Vein endothelial cell (primary cell): ENCODE measurements at places on chromosomes 4 and X. TPM values are rescaled to one million over a fixed set of nuclear protein-coding genes. Genes with fewer than 3 reads are reported as not detected.

Gene LONRF3
- total RNA-seq, result 11.3 and 15.7 TPM in 2 replicates

Gene SASH3
- total RNA-seq, result under 0.01 TPM in 1 of 2 replicates, not detected in the other

Gene LUZP4
- not detected in 2 replicates for total RNA-seq

Gene VCX
- total RNA-seq, result not detected in 2 replicates

Gene MAGEA4
- not detected in 2 replicates for total RNA-seq

Gene HTN1
- total RNA-seq, result not detected in 2 replicates

Gene HS6ST2
- total RNA-seq, result 2.0 and 3.8 TPM in 2 replicates

Gene ZNF141
- 10.1 and 15.6 TPM in 2 replicates for total RNA-seq

Gene HSFX2
- not detected in 2 replicates for total RNA-seq

Gene WNK3
- total RNA-seq, result 0.65 and 1.2 TPM in 2 replicates

Gene F8A1
- 2.1 and 2.3 TPM in 2 replicates for total RNA-seq

Gene PSAPL1
- total RNA-seq, result not detected in 2 replicates

Gene NDNF
- not detected in 2 replicates for total RNA-seq

Gene RBMXL3
- total RNA-seq, result not detected in 2 replicates
